ENCODE measurements at places on chromosomes 12 and 14.

DNA sequence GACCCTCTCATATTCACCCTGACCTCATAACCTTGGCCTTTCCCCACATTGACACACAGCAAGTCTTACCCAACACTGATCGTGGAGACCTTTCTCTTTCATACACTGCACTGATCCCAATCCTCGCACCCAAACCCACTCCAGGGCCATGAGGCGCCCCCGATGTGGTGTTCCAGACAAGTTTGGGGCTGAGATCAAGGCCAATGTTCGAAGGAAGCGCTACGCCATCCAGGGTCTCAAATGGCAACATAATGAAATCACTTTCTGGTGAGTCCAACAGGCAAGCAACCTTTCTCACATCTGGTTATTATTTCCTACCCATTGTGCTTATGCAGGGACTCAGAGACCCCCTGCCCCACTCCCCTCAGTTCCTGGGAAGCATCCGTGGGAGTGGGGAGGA, 5.4 kb downstream of the MMP14 start:
- no peak for DNase-seq

- DNase-seq = no peak
These were observed 7.0 kb downstream of the DGKA start for GRCh38 chr12:55937981-55938380.

DNA sequence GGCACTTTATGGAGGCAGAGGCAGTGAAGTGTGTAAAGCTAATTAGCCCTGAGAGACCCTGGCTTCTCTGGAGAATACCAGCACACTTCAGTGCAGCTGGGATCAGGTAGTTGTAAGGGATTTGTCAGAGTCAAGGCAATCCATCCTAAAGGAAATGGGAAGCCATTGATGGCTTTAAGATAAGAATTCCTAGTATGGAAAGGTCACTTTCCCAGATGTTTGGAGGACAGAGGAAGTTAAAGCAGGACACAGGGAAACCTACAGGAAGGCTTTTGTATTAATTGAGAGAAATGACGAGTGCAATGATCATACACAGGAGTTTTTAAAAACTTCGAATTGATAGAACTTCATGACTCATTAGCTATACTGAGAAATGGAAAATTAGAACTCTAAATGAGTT, 254.4 kb downstream of the SLC16A7 start:
- no peak for DNase-seq

DNA sequence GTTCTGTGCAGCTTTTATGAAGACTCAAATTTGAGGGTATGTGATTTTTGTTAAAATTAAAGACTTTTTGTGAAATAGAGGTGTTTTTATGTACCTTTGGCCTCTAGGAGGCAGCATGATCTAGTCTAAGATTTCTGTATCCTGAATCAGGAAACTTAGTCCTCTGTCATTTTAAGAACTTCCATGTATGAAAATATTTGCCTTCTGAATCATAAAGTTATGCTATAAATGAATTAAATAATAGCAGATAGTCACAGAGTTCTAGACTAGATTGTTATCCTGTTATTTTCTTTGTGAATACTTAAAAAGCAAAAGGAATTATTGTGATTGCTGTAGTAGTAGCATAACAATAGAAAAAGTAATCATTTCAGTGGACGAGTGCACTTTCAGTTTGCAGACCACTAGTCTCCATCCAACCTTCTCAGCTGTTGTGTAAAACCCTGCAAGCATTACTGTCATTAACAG, 56.3 kb downstream of the FGD4 start:
- DNase-seq = no peak

DNA sequence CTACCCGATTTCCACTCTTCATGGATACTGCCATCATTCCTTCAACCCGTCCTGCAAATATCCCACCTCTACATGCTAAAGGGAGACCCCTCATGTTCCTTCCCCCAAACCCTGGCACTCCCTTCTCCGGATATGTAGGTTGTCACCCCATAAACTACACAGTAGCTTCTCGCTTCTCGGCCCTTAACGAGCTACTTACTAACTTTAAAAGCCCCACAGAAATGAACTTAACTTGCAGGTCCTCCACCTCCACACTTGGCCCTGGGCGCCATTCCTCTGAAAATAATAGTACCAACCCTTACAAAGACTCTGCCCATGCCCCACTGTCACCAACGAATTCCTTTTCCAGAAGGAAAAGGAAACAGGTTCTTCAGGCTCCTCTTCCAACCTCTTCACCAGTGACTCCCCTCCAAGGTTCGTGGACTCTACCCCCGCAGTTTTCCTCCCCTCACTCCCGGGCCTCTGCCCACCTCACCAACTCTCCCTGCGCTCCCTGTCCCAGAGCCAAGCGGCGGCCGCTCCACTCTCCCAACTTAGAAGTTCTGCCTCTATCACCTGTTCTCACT, 1.2 kb downstream of the SPPL3 start:
- no peak for DNase-seq

- DNase-seq = no peak
These were observed 70.2 kb upstream of the SLC38A2 start for GRCh38 chr12:46442738-46443137.

DNA sequence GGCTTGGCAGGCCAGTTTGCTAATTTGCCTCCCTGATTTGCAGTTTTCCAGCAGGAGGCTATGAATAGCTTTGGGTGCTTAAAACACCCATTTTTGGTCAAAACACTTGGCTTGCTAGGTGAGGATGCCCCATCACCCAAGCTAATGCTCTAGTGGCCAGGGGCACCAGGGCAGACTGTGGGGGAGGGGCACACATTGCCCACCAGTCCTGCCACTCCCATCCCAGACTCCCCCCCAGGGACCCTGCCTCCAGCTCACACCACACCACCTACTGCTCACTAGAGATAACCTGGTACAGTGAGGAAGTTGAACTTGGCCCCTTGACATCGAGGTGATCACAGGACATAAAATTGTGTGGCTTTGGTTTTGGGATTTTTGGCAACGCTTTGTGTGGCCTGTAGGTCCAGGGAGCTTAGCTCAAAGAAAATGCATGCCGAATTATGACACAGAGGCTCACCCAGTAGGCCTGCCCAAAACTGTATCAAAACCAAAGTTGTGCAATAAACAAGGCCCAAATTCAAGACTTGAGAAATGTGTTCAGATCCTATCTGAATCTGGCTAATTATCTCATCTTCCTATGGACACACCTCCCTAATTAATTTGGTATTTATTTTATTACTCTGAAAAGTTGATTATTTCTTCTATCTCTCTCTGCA, 4.3 kb downstream of the NUAK1 start:
- DNase-seq = no peak

GRCh38 chr12:45575417-45575816, 154.1 kb upstream of the ARID2 start:
- DNase-seq = no peak

GRCh38 chr12:56758728-56759262, 4.3 kb upstream of the HSD17B6 start:
- no peak for DNase-seq

- DNase-seq = no peak
These were observed 118.6 kb upstream of the RTL1 start for GRCh38 chr14:101022121-101022520.

- no peak for DNase-seq
These were observed 192.7 kb downstream of the BTG1 start for GRCh38 chr12:91952916-91953315.

DNA sequence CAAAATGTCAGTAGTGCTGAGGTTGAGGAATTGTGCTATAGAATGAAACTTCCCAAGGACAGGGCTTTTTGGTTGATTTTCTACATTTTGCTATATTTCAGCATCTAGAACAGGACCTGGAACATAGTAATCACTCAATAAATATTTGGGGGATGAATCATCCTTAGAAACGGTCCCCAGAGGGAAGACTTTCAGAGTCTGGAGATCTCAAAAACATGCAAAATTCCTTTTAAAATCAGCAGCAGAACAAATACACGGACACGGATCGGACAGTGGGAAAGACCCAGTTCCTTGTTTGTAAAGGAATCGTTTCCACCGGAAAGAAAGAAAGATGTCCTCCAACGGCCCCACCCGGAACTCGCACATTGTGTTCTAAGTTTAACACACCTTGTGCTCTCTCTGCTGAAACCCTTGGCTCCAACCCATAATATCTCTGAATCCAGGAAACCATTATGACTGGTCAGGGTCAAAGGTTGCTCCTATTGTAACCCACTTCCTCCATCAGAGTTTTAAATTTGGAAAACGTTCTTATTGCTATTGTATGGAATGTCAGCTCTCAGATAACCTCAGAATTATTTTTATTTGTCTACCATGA, 617.2 kb downstream of the MED13L start:
- DNase-seq = no peak

DNA sequence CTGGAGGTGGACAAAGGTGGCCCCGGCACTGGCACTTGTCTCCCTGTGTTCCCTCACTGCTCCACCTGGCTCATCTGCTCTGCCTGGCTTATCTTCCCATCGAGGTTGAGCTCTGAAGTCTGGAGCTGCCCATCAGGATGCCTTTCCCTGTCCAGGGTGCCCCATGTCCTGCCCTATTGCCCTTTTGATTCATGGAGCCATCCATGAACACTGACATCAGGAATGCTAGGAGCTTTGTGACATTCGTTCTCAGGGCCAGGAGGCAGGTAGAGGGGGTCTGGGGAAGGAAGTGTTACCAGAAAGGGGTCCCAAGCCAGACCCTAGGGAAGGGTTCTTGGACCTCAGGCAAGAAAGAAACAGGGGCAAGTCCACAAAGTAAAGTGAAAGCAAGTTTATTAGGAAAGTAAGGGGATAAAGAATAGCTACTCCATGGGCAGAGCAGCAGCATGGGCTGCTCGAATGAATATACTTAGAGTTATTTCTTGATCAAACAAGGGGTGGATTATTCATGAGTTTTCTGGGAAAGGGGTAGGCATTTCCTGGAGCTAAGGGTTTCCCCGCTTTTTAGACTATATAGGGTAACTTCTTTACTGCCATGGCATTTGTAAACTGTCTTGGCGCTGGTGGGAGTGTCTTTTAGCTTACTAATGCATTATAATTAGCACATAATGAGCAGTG, 51.6 kb downstream of the RIN3 start:
- no peak for DNase-seq

GRCh38 chr14:23297096-23297495, 5.6 kb downstream of the PPP1R3E start:
- DNase-seq = no peak

DNA sequence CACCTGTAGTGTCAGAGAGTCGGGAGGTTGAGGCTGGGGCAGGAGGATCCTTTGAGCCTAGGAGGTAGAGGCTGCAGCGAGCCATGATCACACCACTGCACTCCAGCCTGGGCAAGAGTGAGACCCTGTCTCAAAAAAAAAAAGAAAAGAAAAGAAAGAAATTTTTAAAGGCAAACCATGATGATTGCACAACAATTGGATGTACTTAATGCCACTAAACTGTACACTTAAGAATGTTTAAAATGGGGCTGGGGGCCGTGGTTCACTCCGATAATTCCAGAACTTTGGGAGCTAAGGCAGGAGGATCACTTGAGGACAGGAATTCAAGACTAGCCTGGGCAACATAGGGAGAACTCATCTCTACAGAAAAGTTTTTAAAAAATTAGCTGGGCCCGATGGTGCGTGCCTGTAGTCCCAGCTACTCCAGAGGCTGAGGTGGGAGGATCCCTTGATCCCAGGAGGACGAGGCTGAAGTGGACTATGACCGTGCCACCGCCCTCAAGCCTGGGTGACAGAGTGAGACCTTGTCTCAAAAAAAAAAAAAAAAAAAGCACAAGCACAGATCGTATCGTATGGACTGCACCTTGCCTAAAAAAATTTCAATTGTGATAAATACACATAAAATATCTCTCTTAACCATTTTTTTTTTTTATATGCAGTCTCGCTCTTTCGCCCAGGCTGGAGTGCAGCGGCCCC, 32.7 kb downstream of the JAG2 start:
- DNase-seq = no peak

DNA sequence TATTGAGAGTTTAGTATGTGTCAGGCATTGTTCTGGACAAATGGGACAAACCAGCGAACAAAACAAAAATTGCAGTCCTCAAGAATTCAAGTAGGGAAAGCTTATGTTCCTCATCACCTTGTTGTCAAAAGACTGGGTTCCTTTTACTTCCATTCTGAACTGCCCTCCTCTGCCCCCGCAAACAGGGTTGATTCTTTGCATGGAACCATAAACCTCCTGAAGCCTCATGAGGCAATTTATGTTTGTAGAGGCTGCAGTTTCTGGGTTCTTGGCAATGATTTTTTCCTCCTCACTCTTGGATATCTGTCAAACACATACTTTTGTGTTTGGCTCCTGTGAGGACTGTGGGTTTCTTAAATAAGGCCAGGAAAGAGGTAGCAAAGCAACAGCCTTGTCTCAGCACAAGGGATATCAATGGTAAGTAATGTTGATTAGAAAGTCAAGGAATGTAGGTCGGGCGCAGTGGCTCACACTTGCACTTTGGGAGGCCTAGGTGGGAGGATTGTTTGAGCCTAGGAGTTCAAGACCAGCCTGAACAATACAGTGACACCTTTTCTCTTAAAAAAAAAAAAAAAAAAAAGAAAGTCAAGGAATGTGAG, 13.9 kb downstream of the COPZ1 start:
- DNase-seq = no peak

DNA sequence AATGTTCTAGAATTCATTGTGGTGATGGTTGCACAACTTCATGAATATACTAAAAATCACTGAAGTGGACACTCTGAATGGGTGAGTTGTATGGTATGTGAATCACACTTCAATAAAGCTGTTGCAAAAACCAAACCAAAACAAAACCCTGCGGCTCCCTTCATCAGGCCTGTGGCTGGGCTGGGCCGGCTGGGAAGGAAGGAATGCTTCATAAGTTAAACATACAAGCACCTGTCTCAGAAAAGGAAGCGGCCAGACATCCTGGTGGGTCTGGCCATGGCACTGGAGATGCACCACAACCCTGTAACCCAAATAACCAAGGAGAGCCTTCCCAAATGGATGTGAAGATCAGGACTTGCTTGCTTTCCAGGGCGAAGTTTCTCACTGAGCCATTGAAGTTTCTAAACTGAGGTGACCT, 34.9 kb downstream of the TTC7B start:
- DNase-seq = no peak

DNA sequence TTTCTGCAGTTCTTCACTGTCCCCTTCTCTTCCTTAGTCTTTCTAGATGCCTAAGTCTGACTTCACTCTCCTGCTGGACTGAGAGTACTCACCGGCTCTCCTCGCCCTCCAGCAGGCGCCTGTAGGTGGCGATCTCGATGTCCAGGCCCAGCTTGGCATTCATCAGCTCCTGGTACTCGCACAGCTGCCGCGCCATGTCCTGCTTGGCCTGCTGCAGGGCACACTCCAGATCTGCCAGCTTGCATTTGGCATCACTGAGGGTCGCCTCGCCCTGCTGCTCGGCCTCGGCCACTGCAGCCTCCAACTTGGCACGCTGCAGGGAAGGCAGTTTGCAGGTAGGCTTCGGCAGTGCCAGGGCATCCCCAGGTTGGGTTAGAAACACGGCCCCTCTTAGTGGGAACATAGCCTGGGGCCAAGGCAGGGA, 5.2 kb downstream of the KRT84 start:
- no peak for DNase-seq

Data from stimulated activated CD8-positive, alpha-beta memory T cell treated with anti-CD3 and anti-CD28 coated beads, Interleukin-15, amount 100 ng/mL, for 48 hours (primary cell).